ENCODE measurements at places on chromosomes 5 and 9. TPM values are rescaled to one million over a fixed set of nuclear protein-coding genes. Genes with fewer than 3 reads are reported as not detected.

- no peak overlapping the region for H3K4me3 ChIP-seq
- H3K27ac ChIP-seq, result no peak overlapping the region
- H3K4me1 ChIP-seq, result peaks cover 19% of the 10 kb centered on the region
Observed at GRCh38 chr5:36304095-36304805, 2.5 kb upstream of the RANBP3L start.

- H3K27me3 ChIP-seq, result no peaks in the 10 kb centered on the region
- no peaks in the 10 kb centered on the region for H3K4me1 ChIP-seq
- no peak for DNase-seq
- H3K4me3 ChIP-seq, result no peak overlapping the region
- no peak overlapping the region for H3K27ac ChIP-seq
- H3K36me3 ChIP-seq, result peaks cover 1% of the 10 kb centered on the region
Observed at GRCh38 chr5:157494178-157494832, 34.3 kb downstream of the NIPAL4 start.

DNA sequence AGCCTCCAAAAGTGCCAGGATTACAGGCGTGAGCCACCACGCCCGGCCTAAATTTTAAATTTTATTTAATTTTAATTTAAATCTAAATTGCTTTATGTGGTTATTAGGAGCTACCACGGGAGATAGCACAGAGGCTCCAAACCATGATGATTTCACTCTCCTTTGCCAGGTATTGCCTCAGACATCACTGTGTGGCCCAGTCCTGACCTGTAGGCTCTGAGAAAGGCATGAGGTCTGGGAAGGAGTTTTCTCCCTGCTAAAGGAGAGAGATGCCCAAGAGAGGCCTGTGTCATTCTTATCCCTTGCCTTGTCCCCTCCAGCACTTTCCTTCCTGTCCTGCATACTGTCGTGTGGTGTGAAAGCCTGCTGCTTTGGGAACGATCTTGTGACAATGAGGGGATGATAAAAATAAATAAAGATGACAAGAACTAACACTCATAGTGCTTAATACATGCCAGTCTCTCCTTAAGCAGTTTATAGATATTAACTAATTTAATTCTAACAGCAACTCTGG, 37.0 kb upstream of the BASP1 start:
- no peak for DNase-seq
- peaks cover 2% of the 10 kb centered on the region for H3K27me3 ChIP-seq
- no peak overlapping the region for H3K4me3 ChIP-seq

PCDHGA10 gene
- 0.05 TPM for total RNA-seq

KCNV2 gene
- total RNA-seq, result not detected

GRCh38 chr5:139126711-139127111, 71.5 kb downstream of the SIL1 start:
- H3K36me3 ChIP-seq, result peaks cover 3% of the 10 kb centered on the region
- no peaks in the 10 kb centered on the region for H3K27me3 ChIP-seq
- no peak for DNase-seq
- H3K27ac ChIP-seq, result no peak overlapping the region
- no peaks in the 10 kb centered on the region for H3K4me1 ChIP-seq

DNA sequence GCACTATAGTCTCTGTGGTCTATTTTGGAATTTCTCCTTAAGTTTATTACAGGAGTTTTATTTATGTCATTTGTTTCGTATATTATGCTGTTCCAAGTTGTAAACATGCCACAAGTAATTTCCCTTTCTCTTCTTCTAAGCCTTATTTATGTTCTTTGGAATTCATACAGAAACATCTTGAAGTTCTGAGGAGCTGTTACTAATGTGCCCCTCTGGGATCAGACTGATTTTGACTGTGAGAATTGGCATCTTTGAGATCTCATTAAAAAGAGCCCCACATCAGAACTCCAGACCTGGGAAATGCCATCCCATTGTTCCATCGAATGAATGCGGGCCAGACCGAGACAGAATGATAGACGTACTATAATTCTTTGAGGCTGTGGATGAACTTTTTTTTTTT, 138.8 kb upstream of the CD180 start:
- no peak overlapping the region for H3K4me3 ChIP-seq
- H3K27ac ChIP-seq, result no peak overlapping the region
- H3K4me1 ChIP-seq, result no peaks in the 10 kb centered on the region
- no peaks in the 10 kb centered on the region for H3K36me3 ChIP-seq

- no peak for DNase-seq
- H3K4me1 ChIP-seq, result no peaks in the 10 kb centered on the region
- no peak overlapping the region for H3K27ac ChIP-seq
- no peak overlapping the region for H3K4me3 ChIP-seq
Observed at GRCh38 chr9:76310577-76310976, 83.6 kb downstream of the RFK start.

DNA sequence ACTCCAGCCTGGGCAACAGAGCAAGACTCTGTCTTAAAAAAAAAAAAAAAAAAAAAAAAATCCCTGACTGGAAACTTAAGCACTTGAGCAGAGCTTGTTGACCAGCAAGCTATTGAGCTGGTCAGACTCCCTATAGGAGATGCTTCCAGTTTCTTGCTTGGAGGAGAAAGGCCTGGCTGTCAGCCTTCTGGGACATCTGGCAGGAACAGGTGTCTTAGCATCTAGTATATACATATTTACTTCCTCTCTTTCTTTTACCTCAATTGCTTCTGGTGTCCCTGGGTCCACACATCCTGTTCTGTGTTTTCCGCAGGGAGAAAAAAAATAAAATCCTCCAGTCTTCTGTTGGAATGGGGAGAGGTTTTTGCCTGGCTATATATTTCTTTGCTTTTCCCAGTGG, 60.1 kb downstream of the PRKACG start:
- H3K36me3 ChIP-seq, result no peaks in the 10 kb centered on the region
- H3K4me1 ChIP-seq, result peaks cover 31% of the 10 kb centered on the region
- no peak overlapping the region for H3K27ac ChIP-seq
- H3K4me3 ChIP-seq, result no peak overlapping the region
- DNase-seq, result no peak

DNA sequence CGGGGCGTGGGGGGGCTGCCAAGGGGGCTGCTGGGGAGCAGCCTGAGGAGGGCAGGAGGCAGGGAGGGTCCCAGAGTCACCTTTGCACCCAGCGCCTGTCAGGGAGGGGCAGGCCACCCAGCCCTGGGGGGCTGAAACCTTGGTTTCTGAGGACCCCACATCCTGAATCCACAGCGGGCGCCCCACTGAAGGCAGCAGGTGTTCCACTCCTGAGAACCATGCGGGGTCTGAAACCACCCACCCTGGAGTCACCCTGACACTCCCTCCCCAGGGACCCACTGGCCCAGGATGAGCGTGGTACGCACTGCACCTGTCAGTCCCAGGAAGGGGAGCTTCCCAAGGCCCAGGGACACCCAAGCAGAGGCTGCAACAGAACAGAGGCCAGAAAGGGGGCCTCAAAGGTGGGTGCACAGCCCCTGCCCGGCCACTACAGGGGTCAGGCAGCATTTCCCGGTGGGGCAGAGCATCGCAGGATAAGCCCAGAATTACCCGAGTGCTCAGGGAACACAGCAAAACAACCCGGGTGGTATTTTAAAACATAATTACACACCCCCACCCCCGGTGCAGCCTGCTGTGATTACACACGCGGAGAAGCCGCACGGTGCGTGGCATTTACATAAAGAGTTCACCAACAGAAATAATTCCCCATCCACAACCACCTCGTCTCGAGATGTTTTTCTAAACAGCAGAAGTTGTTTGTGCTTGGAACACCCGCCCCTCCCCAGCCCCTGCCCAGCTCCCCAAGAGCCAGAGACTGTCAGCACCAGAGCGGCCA, 57.3 kb upstream of the UBAC1 start:
- no peaks in the 10 kb centered on the region for H3K36me3 ChIP-seq
- no peak overlapping the region for H3K4me3 ChIP-seq
- no peaks in the 10 kb centered on the region for H3K27me3 ChIP-seq
- H3K4me1 ChIP-seq, result no peaks in the 10 kb centered on the region
- DNase-seq, result no peak
- H3K27ac ChIP-seq, result no peak overlapping the region

- H3K27me3 ChIP-seq, result no peaks in the 10 kb centered on the region
- peaks cover 36% of the 10 kb centered on the region for H3K36me3 ChIP-seq
- no peak overlapping the region for H3K4me3 ChIP-seq
- H3K27ac ChIP-seq, result no peak overlapping the region
- peaks cover 2% of the 10 kb centered on the region for H3K4me1 ChIP-seq
Observed at GRCh38 chr9:7139886-7140285, 382.1 kb downstream of the KDM4C start.

DNA sequence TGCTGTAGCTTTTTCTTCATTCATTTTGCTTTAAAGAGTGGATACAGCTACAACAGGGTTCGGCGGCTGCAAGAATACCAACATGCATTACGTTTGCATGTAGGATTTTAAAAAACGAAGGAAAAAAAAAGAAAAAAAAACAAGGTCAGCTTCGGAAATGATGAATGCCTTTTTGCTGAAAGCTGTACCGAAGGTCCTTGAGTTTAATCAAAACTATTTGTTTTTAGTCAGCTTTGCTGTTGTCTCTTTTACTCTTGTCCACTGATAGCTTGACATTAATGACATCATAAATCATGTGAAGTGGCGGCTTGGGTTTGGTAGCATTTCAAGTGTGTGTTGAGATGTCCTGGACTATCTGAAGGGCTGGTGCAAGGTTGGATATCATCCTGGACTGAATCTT, 779.1 kb downstream of the NR2F1-AS1 start:
- no peaks in the 10 kb centered on the region for H3K4me1 ChIP-seq
- no peak overlapping the region for H3K4me3 ChIP-seq
- H3K27me3 ChIP-seq, result no peaks in the 10 kb centered on the region
- no peaks in the 10 kb centered on the region for H3K36me3 ChIP-seq

DNA sequence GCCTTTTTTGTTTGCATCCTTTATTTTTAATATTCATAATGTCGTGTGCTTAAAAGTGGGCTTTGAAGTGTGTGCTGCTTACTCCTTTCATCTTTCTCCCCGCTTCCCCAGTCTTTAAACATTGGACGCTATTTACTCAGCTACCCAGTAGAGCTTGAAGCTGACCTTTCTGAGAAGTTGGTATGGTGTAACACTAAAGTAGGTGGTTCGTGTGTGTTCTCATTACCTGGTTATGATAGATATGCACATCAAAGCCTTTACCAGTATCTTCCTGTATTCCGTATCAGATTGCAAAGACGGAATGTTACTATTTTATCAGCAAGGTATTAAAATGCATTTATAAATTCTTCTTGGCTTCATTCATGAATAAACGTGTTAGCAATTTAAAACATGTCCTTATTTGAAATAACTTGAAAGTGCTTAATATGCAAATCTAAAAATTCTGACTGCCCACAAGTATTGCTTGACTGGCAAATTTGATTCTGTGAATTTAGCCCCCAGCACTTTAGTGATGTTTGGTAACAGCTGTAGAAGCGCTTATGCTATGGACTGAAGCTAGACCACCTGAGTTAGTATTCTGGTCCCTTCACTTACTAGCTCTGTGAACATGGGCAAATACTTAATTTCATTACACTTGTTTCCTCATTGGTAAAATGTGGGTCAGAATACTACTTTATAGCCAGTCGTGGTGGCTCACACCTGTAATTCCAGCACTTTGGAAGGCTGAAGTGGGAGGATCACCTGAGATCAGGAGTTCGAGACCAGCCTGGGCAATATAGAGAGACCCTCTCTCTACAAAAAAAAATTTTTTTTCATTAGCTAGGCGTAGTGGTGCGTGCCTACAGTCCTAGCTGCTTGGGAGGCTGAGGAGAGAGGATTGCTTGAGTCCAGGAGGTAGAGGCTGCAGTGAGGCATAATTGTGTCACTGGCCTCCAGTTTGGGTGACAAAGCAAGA, 1.7 kb downstream of the RRAGA start:
- peak overlapping the region; percentile 85 for H3K4me3 ChIP-seq
- peak overlapping the region; percentile 90 for H3K27ac ChIP-seq

Data from activated naive CD4-positive, alpha-beta T cell treated with anti-CD3 and anti-CD28 coated beads for 36 hours (primary cell).